ENCODE measurements at places on chromosomes 12 and 14.

GRCh38 chr12:25811656-25812126 is 146.8 kb upstream of the RASSF8 start:
- DNase-seq: peak; percentile 39

DNA sequence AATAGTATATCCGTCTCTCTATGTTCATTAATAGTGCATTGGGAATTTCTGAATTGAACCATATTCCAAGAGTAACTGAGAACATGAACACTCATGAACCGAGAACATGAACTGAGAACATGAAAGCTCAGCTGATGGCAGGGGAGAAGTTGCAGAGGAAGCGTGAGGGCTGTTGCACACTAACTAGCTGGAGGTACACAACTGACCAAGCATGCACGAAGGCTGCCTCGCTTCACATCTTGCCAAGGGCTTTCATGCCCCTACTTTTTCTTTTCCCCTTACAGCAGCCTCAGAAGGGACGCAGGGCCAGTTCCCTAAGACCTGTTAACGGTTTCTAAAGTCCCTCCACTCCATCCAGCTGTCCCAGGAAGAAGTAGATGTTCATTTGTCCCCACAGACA is 4.3 kb downstream of the RNASE1 start:
- no peak for DNase-seq

DNA sequence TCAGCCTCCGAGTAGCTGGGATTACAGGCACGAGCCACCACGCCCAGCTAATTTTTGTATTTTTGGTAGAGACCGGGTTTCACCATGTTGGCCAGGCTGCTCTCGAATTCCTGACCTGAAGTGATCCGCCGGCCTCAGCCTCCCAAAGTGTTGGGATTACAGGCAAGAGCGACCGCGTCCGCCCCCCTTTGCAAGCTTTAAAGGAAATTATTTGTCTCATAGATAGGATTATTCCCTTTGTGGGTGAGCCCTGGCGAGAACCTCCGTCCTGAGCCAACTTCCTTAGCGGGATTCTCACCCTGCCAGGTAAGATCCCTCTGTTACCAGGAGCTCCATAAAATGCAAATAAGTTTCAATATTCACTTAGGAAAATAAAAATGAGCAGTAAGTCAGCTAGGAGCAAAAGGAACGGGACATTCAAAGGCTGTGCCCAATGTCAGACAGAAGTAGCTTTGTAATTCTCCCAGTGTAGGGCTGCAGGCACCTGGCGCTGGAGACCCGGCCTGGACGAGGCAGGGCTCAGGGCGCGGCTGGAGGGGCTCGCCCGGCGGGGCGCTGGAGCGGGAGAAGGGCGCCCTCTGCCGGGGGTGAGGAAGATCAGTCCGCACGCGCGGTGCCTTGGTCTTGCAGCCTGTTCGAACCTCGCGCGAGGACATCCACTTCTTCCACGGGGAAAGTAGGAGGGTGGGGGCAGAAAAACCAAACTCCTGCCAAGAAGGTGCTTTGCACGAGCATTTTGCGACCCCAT is 47.2 kb upstream of the PLXNC1 start:
- peak; percentile 73 for DNase-seq

GRCh38 chr12:42003031-42003430 is 141.6 kb downstream of the GXYLT1 start:
- no peak for DNase-seq

GRCh38 chr14:61444215-61444768 is 122.9 kb downstream of the PRKCH start:
- no peak for DNase-seq

DNA sequence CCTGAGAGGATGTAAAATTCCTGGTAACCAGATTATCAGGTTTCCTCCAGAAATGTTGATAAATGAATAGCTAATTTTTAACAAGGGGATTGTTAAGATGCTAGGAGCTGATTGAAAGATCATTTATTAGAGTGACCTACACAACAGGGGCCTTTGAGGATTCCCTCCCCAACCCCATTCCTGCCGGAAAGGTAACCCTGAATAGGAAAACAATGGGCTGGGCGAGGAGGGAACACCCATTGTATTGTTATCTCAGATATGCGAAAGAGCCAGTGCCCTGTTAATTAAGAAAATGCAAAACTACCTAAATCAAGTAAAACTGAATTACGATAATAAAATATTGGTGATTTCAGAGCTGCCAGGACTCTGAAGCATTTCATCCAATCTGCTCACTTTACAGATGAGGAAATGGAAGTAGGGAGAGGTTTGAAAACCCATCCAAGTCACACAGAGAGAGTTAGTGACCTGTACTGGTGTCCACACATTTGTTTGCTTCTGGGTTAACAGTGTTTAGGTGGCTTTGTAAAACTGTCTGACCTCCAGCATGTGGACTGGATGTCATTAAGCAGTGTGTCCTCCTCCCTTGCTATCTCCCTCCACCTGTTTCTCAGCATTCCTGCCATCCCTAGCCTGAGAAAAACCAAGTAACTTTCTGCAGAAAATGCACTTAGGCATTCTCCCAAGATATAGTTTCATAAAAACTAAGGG is 214.8 kb downstream of the TTC6 start:
- DNase-seq: no peak

DNA sequence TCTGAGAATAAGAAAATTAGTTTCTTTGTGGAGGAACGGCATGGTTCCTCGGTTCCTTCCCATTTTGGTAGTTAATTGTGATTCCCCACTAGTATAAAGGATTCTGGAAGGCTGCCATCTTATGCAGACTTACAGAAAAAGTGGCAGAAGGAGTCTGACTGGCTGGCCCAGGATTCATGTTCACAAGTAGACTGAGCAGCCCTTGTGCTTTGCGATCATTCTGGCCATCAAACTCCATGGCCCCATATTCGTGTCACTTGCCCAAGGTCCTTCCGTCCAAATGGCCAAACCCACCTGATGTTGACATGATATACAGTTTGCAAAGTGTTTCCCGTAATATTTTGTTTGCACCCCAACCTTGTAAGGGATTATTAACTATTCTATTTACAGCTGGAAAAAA is 297.2 kb upstream of the AMIGO2 start:
- no peak for DNase-seq

DNA sequence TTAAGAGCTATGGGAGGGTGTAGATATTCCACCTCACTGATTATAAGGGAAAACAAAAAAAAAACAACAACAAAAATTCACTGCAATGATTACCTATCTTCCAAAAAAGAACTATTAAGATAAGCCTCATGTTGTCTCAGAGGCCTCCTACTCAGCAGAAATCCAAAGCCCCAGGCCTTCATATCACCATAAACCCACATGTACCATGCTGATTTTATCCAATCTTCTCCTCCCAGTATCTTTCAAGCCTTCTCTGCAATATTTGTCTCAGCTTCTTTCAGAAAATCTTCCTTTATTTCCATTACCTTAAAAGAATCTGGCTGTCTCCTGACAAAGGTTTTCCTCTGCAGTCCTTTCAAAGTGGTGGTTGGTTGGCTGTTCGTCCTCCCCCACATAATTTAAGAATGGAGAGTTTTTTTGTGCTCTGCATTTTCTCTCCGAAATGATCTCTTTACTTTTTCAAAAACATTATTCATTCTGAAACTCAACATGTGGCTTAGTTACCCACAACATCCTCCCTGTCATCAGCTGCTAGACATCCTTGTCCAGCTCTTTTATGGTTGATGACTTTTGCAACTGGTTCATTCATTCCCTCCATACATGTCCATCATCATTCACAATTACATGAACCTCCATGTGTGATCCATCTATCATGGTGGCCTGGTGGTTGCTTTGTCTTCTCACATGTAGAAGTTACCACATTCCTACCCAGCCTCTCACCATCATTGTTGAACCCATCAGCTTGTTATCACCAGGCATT is 2.9 kb upstream of the EPYC start:
- no peak for DNase-seq

DNA sequence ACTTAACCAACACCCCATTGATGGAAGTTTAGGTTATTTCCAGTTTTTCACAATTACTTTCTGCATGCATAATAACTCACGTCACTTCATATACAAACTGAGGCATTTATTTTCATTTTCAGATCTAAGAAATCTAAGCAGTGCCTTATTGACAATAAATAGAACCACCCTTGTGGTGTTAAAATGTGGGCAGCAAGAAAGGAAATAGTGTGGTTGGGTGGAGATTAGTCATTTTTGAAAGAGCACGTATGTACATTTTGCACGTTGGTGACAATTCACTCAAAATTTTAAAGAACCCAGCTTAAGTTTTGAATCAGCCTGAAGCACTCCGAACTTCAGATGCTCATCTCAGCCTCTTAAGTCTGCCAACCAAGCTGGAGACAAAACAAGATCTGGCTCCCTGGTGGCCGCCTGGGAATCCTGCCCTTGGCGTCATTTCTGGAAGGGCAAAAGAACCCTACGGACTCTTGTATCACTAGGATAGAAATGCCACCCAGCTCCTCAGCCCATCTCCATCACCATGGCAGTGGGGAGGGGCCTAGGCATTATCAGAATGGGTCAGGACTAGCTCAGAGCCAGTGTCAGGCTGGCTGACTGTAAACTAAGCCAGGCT is 89.5 kb upstream of the BCL2L14 start:
- DNase-seq: no peak

- DNase-seq: no peak
Observed at GRCh38 chr12:57541001-57541400, 6.0 kb downstream of the DCTN2 start.

DNA sequence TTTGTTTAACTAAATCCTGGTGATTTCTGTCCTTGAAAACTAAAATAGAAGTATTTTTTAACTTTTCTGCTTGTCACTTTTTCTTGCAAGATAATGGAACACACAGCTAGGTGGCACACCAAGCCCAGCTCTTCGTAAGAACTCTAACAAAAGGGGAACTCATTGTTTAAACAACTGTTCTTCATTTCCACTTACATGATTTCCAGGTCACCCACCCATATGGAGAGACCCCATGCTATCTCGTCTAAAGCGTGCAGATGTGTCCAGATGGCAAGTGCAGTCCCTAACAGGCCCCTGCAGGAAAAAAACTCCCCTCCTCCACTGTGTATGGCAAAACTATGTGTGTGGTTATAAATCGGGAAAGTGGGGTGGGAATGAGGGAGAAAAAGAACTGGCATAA is 43.3 kb upstream of the NT5DC3 start:
- DNase-seq: peak; percentile 40

DNA sequence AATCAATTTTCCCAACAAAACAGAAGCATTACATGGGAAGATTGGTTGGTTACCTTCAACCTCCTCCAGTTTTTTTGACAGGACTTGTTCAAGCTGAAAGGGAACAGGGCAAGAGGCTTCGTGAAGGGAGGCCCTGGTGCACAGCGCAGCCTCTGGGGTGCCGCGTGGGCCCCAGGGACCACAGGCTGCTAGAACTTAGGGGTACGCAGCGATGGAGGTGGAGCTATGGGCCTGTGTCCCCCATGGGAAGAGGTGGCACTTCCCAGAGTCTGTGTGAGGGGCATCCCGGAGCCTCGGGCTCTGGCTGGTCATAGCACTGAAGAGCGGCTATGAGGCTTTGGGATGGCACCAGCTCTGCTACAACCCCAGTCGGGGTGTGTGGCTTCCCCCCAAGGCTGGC is 22.1 kb upstream of the BTBD6 start:
- DNase-seq: no peak

DNA sequence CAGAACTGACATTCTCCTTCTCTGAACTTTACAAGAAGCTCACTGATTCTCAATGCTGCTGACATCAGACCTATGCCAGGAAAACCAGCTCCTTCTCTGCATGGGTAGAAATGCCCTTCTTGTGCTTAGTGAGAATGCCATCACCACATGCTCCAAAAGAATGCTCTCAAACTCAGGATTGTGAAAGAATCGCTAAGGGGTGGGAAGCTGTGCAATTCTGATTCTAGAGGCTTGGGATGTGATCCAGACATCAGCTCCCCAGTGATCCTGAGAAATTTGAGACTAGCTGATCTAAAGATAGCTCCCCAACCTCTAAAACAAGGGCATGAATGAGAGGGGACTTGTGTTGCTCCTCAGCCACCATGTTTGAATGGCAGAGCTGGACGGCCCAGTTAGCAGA is 113.2 kb downstream of the DPF3 start:
- peak; percentile 51 for DNase-seq

DNA sequence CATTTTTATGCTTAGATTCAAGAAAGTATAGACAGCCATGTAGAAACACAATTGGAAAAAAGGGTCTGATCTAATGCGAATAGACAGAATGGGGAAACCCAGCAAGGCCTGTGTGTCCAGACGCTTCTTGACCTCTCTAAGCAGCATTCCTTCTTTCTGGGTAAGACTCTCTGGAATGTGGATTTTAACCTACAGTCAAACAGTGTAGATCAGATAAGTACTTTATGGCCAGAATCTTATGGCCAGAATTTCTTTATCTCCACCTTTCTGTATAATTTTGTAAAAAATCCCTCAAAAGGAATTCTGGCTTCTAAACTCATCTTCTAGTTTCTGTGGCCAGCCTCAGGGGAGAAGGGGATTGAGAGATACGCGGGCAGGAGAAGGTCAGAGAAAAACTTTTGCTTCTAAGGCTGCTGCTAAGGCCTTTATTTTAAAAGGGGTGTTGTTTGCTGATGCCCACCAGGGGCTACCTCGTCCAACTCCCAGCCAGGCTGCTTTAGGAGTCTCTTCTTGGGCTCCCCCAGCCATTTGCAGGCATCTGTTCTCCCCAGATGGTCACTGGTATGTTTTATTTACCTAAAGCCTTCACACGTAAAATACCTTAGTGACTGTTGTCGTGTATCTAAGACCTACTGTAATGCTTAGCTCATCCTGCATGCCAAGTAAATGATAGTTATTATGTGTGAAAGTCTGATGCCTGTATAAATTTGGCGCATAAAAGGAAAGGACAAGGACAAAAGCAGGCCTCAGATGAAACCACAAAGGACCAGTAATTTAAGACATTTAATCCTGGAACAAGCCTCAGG is 68.4 kb downstream of the ANO6 start:
- DNase-seq: no peak

- DNase-seq: no peak
Observed at GRCh38 chr12:26918321-26919215, 19.2 kb downstream of the INTS13 start.

GRCh38 chr12:93025145-93026103 is 96.3 kb upstream of the EEA1 start:
- peak; percentile 70 for DNase-seq

- DNase-seq: no peak
Observed at GRCh38 chr14:32256576-32256975, 53.5 kb upstream of the RNU6-8 start.

GRCh38 chr12:131860472-131861260 is 32.5 kb downstream of the MMP17 start:
- peak; percentile 93 for DNase-seq

Data from MCF 10A (cell line).